MCF 10A (cell line): ENCODE measurements at places on chromosomes 11 and 22. TPM values are rescaled to one million over a fixed set of nuclear protein-coding genes. Genes with fewer than 3 reads are reported as not detected.

TIGD3 gene
- 0.14 TPM in 1 of 2 replicates, not detected in the other for total RNA-seq

DNAJB7 gene
- total RNA-seq, result not detected in 2 replicates

MS4A12 gene
- not detected in 2 replicates for total RNA-seq

DNA sequence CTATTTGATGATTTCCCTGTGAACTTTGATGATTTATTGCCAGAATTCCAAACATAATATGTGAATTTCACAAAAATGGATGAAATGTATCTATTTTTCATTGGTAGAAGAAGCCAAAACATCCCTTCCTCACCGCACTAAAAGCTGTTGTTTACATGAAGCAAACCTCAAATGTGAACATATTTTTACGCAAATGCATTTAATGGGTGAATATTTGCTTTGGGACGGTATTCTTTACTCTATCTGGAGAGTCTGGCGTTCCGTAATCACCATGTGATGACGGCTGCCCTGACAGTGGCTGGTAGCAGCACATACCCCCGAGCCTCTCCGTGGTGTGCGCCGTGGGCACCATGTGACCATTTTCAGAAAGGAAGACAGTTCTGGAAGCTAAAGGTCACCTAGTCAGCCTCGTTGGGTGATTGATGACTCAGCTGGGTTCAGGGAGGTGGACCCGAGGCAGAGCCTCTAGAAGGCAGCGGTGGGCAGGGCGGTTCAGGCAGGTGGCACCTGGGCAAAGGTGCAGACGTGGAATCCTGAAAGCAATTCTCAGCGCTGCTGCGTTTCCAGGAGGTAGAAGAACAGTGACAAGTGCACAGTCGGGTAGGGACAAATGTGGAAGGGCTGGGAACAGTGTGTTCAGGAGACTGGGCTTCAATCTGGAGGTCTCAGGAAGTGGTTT is 45.3 kb downstream of the PPARA start:
- DNase-seq, result no peak

DNA sequence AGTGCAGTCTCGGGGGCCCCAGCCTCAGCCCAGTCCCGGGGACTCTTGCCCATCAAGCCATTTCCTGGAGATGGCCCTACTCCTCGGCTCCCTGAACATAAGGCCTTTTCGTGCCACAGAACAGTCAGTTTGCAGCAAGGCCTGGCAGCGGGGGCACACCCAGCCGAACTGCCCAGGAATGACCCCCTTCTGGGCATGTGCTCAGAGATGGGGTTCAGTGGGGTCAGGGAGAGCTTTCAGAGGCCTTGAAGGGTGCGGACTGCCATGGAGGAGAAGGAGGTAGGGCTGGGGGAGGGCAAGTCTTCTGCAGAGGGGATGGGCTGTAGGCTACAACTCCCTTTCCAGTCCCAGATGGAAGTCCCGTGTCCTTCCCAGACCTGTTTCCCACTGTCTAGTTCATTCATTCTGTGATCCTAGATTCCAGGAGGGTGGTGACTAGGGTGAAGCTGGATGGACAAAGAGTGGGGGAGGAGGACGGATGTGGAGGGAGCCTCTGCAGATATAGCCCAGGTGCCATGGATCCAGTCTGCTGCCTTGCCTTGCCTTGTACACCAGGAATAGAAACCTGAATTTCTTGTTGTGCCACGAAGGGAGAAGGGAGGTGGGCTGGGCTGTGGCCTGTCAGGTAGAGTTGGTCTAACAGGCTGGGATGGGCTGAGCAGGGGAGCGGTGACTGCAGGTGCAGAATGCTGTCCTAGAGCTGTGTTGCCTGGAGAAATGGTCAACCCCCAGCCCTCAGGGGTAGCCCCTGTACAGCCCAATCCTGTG is 14.2 kb upstream of the OMP start:
- DNase-seq, result no peak

DNA sequence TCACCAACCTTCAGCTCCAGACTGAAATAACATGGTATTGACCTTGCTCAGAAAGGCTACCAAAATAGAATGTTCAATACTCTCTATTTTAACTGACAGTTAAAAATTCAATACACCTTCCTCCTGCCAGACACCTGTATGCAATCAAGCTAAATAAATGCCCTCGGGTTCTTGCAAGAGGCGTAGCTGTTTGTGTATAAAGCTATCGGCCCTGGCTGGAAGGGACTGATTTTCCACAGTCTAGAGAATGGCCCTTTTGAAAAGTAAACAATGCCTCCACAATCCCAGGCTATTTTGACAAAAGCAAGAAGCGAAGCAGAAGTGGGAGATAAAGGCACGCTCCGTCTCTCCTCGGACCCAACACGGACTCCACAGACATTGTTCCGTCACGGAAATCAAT is 791.2 kb downstream of the BRD1 start:
- DNase-seq, result no peak

GRCh38 chr11:4511282-4512245 is 29.1 kb downstream of the OR52K1 start:
- DNase-seq, result no peak

DNA sequence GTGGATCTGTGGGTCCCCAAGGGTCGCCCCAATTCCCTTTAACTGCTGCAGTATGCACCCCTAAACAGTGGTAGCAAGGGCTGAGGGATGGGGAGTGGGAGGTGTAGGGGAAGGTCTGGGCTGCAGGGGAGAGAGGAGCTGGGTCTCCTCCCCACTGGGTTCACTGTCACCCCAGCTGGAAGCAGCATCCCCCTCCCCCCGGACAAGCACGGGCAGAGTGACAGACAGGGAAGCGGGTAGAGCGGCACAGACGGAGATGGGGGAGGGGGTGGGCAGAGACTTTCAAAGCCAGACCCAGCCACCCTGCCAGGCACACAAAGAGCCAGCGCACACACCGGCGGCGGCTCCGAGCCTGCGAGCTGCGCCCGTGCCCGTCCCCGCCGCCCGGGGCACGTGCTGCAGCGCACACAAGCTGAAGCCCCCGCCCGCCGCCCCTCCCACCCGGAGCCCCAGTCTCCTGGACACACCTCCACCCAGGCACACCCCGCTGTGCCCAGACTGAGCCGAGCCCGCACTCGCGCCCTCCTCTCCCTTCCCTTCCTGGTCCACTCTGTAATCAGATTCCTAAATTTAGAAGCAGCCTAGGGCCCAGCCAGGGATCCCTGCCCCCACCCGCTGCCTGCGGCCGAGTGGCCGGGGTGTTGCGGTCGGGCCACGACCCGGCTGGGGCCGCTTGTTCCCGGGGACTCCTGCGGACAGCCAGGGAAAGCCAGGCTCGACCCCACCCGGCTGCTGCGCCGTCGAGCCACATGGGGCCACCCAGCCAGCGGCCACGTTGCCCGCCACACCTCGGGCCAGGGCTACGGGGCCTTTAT is 935 bp upstream of the RCOR2 start:
- peak; percentile 23 for DNase-seq

DNA sequence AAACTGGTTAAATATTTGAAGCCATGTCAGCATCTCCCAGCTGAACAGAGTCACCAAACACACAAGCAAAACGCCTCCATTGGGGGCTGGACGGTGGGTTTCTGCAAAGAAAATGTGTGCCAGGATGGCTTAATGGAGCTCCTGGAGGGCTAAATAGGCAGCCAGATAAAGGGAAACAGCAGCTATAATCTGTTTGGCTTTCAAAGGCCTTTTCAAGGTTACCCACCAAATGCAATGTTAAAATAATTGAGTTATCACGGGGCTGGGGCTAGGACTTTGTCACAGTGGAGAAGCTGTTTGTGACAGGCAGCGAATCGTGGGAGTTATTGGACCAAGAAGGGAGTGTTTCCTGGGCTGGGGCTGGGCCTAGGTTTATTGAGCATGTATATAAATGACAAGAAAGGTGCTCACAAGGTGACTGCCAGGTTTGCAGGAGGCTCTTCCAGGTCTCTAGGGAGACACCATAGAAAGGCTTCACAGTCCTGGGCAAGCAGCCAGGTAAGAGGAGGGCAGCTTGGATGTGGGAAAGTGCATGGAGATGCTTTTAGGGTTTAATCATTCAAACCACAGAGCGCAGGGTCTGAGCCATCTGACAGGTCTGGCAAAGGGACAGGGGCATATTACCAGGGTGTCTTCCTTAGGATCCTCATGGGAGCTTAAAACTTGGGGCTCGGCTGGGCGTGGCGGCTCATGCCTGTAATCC is 28.3 kb downstream of the GRIK4 start:
- peak; percentile 53 for DNase-seq

- DNase-seq, result peak; percentile 42
Measured at GRCh38 chr22:37519268-37520195, at the start of gene CARD10. CARD10 (minus strand) TSS chr22:37519415; CDS start chr22:37519200, 215 bp downstream.

DNA sequence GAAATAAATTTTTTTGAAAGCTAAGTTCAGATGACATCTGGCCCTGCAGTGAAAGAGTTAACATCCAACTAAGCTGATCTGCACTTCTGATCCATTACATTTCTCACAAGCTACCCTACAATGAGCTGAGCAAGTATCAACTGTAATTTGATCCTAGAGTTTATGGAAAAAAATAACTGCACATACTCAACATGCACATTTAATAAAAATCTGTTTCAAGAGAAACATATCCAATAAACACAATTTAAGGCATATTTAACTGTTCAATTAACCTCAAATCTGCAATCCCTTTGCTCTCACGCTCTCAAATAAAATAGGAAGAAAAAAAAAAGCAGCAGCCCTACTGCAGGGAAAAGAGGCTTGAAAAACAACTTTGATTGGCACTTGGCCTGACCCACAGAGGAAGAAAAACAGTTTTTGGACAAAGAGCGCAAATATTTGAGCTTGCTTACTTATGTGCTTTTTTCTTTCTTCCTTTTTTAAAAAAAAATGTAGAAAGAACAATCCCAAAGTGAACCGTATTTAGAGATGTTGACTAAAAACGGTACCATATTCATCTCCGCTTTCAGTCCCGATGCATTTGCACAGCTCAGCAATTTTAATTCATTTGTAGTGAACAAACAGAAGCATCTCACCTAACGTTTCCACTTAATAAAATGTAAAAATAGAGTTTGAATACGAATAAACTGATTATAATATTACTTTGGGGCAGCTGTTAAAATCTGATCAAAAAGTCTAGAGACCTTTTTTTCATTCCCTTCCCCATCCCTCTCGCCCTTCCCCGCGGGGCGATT is 1.6 kb downstream of the SESN3 start:
- peak; percentile 3 for DNase-seq
